Right renal pelvis (tissue), 4 donors: ENCODE measurements at places on chromosomes 6 and 20. TPM values are rescaled to one million over a fixed set of nuclear protein-coding genes. Genes with fewer than 3 reads are reported as not detected.

AMD1 gene
- polyA plus RNA-seq: 87.5 TPM

MROH8 gene
- 5.8 TPM for polyA plus RNA-seq

SIRPG gene
- polyA plus RNA-seq: not detected

ABHD16B gene
- polyA plus RNA-seq: not detected

RSPO3 gene
- polyA plus RNA-seq: 22.7 TPM

GATA5 gene
- polyA plus RNA-seq: 7.4 TPM

COL12A1 gene
- polyA plus RNA-seq: 141 TPM

DNA sequence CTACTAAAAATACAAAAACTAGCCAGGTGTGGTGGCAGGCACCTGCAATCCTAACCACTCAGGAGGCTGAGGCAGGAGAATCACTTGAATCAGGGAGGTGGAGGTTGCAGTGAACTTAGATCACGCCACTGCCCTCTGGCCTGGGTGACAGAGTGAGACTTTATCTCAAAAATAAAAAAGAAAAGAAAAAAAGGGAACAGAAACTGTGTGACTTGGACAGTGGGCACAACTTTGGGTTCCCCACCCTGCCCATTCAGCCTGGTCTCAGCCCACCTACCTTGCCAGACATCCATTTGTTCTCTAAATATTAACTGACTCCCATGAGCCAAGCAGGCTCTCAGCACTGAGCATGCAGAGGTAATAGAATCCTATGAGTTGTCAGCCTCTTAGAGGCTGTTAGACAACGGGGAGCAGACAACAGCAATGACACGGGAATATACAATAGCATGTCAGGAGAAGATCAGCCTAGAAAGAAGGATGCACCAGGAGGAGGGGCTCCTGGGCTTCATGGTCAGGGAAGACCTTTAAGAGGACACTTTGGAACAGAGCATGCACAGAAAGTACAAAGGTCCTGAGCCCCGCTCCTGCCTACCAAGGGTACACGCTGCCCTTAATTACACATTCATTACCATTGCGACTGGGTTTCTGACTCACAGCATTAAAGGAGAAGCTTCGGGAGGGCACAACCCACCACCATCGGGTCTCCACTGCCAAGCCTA is 20.0 kb downstream of the FAM209B start:
- no peak for DNase-seq

DNA sequence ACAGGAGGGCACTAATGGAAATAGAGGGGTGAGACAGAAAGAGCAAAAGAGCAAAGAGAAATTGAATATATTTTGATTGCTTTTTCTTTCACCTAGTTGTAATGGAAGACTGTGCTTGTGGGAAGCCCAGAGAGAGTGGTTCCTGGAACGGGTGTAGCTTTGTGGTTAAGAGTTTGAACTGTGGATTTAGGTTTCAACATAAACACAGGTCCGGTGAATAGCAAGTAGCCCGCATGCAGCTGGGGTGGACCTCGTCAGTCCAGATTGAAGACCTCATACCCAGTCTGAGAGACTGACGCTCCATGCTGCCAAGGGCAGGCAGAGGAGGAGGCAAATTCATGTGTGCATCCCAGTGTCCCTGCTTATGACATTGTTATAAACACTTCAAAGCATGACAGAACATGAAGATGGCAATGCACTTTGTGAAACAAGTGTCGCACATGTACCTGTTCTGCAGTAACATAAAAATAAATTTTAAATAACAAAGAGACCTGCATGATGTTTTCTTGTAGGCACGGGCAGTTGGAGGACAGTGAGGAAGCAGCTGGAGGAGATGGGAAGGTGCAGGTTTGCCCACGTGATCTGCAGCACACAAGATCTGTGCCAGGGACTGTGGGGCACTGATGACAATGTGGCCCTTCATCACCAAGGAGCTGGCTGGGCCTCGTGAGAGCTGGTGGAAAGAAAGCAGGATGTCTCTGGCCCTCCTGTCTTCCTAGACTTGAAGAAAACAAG is 220.5 kb upstream of the SSTR4 start:
- DNase-seq: no peak

- no peak for DNase-seq
Observed at GRCh38 chr20:14526891-14527290, 189.5 kb upstream of the FLRT3 start.

GRCh38 chr6:30787954-30788353 is 43.6 kb upstream of the IER3 start:
- no peak for DNase-seq

DNA sequence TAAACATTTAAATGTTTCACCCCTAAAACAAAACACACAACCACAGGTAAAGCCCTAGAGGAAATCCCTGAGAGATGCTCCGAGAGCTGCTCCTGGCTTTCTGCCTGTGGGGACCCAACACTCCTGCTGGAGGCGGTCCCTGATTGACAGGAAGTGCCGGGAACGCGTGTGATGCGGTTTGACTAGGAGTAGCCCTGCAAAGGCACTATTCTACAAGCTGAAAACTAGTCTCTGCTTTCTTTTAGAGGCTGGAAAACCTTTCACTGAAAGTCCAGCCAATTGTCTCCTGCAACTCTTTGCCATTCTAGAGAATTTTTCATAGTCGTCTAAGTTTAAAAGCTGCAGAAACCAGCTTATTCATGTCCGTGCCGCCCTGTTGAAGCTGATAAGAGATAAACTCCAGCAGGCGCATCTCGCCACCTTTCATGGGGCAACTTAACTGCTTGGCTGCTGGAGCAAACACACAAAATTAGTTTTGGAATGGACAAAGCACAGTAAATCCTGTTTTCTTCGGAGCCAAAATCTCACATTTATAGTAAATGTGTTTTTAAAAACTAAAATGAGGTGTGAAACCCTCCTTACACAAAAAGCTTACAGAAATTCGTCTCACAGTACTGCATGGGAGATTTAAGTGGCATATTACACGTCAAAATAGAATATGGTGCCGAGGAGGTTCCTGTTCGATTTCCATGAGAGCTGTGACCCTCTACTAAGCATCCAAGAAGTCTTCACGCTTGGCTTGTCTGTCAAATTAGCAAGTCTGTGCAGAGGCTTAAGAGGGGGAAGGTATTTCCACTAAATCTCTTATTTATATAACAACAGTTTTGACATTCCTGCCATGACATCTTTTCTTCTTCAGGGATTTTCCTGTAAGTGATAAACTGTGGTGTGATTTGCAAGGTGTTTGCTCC is 46.9 kb downstream of the DACT2 start:
- DNase-seq: no peak

DNA sequence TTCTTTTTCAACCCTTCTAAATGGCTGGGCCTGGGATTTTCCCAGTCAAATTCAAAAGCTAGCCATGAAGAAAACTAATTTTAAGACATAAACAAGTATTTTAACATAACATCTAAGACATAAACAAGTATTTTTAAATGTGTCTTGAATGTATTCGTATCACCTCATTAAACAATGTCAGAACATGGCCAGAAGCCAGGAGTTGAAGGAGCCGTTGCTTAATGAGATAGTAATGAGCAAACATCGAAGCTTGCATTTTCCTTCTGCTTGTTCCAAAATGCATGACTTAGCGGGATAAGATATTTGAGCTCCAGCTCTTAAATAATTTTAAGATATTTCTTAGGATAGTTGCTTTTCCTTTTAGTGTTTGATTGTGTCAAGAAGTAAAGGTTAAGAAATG is 4.2 kb upstream of the RNF182 start:
- DNase-seq: no peak

DNA sequence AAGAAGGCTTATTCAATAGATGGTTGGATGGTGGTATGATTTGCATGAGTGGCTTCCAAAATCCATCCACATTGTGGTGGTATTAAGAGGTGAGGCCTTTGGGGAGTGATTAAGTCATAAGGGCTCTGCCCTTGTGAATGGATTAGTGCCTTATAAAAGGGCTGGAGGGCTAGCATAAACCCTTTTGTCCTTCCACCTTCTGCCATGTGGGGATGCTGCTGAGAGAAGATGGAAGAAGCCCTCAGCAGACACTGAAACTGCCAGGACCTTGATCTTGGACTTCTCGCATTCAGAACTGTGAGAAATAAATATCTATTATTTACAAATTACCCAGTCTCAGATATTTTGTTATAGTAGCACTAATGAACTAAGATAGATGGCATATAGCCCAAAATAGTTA is 27.8 kb upstream of the SRPK1 start:
- DNase-seq: no peak

- DNase-seq: no peak
Observed at GRCh38 chr6:95517568-95517967, 59.8 kb upstream of the MANEA start.

GRCh38 chr6:1502041-1502440 is 107.7 kb upstream of the FOXC1 start:
- no peak for DNase-seq

DNA sequence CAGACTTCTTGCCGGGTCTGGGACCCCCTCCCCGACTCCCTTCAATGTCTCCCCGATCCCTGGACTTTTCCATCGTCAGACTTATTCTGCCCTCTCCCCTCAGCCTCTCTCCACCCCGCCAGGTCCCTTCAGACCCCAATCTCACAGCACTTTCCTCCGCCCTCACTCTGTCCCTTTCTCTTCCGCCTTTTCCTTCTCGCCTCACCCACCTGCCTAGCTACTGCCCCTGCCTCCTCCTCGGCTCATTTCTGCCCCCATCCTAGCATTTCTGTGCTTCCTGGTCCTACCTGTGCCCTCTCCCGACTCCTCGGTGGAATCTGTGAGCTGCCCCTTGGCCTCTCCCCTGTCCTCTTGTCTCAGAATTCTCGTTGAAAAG is 616 bp downstream of the CHMP4B start:
- DNase-seq: no peak

DNA sequence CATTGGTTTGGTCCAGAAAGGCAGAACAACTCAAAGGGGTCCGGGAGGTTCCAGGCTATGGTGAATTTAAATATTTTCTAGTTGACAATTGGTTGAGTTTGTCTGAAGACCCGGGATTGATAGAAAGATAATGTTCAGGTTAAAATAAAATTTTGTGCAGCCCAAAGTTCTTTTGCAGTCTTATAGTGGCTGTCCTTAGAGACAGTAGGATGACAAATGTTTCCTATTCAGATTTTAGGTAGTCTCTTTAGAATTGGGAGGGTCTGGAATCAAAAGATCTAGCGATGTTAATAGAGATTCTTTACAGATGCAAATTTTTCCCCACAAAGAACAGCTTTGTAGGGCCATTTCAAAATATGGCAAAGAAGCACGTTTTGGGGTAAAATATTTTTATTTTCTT is 109.1 kb downstream of the TULP4 start:
- DNase-seq: no peak

GRCh38 chr6:108114841-108115597 is 40.5 kb upstream of the OSTM1 start:
- no peak for DNase-seq

- DNase-seq: no peak
Observed at GRCh38 chr6:156438350-156438923, 338.7 kb upstream of the ARID1B start.

DNA sequence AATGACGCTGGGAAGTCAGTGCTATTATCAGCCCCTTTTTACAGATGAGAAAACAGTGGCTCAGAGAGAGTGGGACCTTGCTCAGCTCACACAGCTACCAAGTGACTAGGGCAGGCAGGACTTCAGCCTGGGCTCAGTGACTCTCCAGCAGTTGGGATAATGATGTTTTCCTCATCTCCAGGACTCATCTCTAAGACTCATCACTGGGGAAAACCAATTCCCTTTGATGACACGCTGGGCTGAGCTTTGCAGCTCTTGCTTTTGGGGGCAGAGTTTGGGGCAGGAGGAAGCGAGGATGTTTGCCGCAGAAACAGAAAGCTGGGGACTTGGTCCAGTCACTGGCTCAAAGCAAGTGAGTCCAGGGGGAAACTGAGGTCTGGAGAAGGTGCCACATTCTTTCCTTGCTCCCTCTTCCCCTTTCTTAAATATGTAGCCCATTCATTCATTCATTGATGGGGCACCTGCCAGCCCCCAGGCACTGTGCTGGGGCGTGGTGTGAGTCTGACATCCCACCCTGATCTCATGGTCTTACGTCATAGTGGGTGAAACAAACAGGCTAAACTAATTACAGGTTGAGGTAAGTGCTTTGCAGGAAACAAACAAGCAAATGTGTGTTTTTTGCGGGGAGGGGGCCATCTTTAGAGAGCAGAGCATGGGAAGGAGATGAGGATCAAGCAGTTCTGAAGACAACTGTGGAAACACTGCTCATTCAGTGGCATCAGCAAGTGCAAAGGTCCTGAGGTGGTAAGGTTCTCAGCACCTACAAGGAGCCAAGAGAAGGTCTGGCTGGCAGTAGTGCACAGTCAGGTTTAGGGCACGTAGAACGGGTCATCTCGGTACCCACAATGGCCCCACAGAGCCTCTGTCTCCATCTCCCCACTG is 74.4 kb upstream of the PMEPA1 start:
- no peak for DNase-seq

DNA sequence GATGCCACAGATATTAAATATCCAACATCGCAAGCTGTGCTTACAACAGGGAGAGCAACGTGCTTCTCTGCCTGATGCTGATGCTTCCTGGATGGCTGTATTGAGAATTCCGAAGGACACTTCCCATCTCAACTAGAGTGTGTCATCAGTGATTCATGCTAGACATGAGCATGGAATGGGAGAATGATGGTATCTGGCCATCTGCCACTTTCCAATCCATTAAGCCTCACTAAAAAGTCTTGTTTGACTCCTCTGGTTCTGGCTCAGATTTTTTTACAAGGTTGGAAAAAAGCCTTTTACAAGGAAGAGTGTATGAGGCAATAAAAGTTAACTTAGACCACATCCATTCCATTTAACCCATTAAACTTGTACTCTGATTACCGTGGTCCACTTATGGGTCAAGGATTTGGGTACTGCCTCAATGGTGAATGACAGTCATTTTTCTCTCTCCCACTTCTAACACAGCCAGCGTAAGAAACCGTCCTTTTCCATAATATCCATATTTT is 265.3 kb downstream of the UST start:
- DNase-seq: no peak

GRCh38 chr6:134534708-134535149 is 216.8 kb upstream of the SGK1 start:
- DNase-seq: no peak

DNA sequence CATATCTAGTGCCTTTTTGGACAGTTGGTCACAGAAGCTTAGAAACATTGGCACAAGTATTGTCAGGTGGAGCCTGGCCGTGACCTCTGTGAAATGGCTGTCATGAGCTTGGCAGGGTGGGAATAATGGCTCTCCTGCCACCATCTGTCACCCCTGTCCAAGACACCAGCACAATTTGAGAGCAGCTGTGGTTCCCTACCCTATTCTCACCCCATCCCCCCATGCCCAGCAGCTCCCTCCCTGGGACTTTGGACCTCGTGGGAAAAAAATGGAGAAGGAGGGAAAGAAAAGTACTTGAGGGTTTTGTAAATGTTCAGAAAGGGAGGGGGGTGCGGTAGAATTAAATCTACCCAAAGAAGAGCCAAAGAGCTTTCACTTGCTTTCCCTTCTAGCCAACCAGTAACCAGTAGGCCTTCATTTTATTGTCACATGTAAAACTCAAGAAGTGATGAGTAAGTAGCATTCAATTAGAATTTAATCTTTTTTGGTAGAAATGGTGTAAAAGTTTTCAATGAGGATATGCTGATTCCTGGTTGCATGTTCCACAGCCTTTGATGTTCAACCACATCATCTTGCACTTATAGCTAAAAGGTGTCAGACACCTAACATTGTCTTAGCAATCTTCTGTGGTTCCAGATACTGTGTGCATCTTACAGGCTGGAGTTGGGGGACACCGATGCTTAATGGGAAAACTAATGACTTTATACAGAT is 263.5 kb upstream of the TAB2 start:
- no peak for DNase-seq
